ENCODE measurements at places on chromosomes 5 and 9.

DNA sequence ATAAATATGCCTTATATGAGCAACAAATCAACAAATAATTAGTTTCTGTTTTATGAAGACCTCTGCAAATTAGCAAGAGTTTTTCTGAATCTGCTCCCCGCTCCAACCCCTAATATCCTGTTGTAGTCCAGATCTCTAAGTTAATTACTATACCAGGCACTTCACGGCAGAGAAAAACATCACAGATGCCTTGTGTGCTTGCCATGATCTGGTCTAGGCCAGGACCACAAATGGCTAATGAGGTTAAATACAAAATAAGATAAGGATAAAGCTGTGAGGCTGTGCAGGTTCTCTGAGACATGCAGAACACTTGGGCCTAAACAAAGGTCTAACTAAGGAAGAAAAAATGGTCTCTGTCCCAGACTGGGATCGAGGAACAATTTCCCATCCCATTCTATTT, 150.8 kb downstream of the SLIT3 start:
- no peak for DNase-seq

- DNase-seq, result no peak
Observed at GRCh38 chr5:15525703-15526275, 25.8 kb downstream of the FBXL7 start.

- DNase-seq, result no peak
Observed at GRCh38 chr9:98576354-98576753, 132.4 kb downstream of the GABBR2 start.

- no peak for DNase-seq
Observed at GRCh38 chr9:129907201-129907600, 71.9 kb downstream of the USP20 start.

- DNase-seq, result no peak
Observed at GRCh38 chr5:122218778-122219177, 89.4 kb downstream of the ZNF474 start.

GRCh38 chr5:126746290-126746689, 30.6 kb upstream of the LMNB1 start:
- no peak for DNase-seq

GRCh38 chr5:95332158-95332557, 47.3 kb upstream of the MCTP1 start:
- no peak for DNase-seq

- no peak for DNase-seq
Observed at GRCh38 chr5:33828626-33829308, 63.0 kb downstream of the ADAMTS12 start.

- DNase-seq, result no peak
Observed at GRCh38 chr5:3043600-3043999, 292.1 kb upstream of the IRX2 start.

GRCh38 chr5:112938286-112938685, 16.3 kb upstream of the REEP5 start:
- no peak for DNase-seq

- no peak for DNase-seq
Observed at GRCh38 chr9:32577316-32577715, 4.4 kb upstream of the NDUFB6 start.

DNA sequence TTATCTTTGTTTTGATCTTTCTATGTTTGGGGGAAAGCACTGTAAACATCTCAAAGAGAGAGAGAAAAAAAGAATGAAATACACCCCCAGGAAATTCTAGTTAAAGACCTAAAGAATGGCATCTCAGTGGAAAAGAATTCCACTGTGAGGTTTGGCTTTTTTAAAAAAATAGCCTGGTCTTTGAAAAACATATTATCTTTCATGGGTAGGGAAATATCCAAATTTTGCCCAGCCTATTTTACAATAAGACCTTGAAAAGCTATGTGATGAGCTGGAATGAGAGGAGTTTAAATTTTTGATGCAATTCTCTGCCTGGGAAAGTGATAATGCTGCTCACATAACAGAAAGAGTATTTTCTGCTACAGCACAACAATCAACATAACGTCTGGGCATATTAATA, 348.1 kb upstream of the WWC1 start:
- DNase-seq, result no peak

DNA sequence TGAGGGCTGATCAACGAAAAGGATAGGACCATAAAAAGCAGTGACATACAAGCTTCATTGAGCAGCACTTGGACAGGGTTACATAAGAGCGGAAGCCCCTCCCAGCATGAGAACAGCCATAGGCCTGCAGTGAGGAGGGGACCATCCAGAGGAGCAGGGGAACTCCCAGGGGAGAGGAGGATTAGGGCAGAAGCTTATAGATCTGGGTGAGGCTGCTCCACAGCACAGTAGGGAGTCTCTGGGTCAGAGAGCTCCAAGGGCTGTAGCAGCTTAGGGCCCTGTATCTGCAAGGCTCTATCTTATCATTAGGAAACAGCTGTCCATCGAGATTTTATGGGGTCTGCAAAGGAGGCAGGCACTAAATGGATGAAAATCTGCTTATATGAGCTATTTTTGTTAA, 186.6 kb downstream of the DOCK8 start:
- DNase-seq, result no peak

DNA sequence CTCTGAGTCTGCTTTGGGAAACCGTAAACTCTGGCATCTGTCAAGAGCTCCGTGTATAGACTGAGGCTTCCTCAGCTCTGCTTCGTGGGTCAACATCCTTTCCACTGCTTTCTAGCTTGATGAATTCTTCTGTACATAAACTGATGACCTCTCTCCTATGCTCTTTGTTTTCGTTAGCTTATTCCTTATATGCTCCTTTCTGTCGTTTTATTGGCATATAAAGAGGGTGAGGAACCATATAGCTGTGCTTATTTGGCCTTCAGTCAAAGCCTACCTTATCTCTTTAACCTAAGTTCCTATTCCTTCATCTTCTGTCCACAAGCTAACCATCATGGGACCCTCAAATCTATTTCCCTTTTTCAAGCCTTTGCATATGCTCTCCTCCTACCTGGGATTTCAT, 39.4 kb upstream of the CARTPT start:
- no peak for DNase-seq

DNA sequence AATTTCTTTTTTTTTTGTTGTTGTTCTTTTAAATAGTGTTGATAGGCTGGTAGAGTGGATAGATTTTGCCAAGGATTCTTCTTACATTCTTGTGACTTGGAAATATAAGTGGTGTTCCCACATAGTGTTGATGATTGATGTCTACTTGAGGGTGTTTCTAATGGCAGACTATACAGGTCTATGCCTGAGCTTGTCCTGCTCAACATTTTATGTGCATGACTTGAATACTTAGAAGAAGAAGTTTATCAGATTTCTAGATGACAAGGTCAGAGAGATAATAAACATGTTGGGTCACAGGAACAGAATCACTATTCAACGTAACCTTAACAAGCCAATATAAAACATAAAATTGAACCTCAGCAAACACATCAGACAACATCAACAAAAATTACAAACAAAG, 24.2 kb downstream of the XRCC4 start:
- no peak for DNase-seq

DNA sequence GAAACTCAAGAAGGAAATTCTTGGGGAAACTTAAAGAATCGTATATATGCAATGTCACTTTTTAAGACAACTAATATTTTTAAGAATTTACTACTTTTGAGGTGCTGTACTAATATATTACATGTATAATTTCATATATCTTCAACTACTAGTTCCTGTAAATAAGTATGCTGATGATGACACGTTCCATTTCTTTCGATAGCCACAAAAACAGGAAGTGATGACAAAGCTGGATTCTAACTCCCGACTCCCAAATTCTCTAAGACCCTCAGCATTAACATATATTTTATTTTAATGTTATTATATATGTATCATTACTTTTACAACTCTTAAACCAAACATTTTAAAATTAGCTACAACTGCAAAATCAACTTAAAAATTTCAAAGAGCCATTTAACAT, 74.8 kb downstream of the STK32A start:
- DNase-seq, result no peak

DNA sequence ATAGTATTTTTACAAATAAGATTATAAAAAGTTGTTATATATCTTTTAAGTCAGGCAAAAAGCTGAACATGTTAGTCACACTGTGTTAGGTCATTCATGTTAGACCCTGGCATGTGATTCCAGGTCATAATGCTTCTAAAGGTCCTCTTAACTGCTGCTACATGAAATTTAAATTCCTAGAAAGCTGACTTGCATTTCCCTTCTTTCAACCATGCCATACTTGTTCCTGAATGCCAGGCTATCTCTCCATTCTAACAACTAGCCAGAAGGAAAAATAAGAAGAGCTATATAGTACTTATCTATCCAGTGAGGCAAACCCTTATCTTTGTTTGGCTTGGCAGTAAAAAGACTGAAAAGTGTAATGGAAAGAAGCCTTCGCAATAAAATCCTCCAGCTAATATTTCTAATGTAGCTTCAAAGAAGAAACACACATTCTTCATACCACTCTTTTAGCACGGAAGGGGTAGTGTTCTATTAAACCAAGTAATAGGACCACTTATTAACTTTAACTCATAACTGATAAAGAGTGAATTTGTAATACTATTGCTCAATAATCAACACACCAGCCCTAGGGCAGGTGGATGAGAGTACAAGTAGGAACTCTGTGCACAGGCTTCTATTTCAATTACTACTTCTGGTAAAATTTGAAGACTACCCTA, 310.2 kb downstream of the PDE4D start:
- no peak for DNase-seq

GRCh38 chr5:118551031-118551430, 437.3 kb downstream of the DTWD2 start:
- no peak for DNase-seq

- no peak for DNase-seq
Observed at GRCh38 chr9:103789686-103790085, 304.4 kb upstream of the SMC2 start.

- no peak for DNase-seq
Observed at GRCh38 chr9:26148128-26148527, 469.9 kb upstream of the TUSC1 start.

- DNase-seq, result no peak
Observed at GRCh38 chr5:4419281-4419680, 720.8 kb upstream of the ADAMTS16 start.

GRCh38 chr5:1402611-1403255, 42.5 kb downstream of the SLC6A3 start:
- no peak for DNase-seq

GRCh38 chr5:133930061-133930812, 38.2 kb downstream of the C5orf15 start:
- DNase-seq, result peak; percentile 9

DNA sequence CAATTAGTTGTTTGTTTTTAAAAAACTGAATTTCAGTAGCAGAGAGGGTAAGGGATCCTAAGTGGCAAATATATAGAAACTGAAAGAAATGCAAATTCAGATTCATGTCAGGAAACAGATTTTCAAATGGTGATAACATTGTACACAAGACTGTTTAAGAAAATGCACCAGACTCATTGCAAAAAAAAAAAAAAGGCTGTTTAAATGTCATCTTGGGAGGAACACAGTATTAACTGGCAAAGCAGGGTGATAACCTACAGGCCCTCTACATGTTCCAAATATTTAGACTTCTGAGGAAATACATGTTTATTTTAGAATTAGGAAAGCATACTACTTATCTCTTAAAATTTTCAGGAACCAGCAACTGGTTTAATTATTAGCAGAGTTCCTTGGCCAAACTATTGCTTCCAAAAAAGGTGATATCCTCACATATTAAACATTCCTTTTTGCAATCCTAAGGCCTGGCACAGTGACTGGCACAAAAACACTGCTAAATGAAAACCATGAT, 114.5 kb downstream of the TSSK1B start:
- DNase-seq, result no peak

GRCh38 chr5:8908055-8908683, 637.7 kb downstream of the SEMA5A start:
- no peak for DNase-seq

DNA sequence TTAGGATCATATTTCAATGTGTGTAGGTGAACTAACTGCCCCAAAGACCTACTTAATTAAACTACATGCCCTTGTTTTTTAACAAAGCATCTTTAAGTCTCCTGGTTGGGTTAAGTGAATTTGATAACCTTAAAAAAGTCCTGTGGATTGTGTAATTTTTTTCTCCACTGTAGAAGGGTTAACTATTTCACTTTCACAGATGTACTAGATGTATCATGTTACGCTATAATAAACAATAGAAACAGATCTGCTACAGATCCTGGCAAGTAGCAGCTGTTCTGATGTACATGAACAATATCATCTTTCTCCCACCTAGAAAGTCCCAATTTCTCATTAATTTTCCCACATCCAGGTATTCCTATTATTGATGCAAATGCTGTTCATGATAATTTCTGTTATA, 18.9 kb downstream of the KIF24 start:
- no peak for DNase-seq

GRCh38 chr5:171869956-171870355, 84.3 kb downstream of the SMIM23 start:
- no peak for DNase-seq

- DNase-seq, result no peak
Observed at GRCh38 chr9:122609804-122610203, 4.7 kb upstream of the OR1Q1 start.

DNA sequence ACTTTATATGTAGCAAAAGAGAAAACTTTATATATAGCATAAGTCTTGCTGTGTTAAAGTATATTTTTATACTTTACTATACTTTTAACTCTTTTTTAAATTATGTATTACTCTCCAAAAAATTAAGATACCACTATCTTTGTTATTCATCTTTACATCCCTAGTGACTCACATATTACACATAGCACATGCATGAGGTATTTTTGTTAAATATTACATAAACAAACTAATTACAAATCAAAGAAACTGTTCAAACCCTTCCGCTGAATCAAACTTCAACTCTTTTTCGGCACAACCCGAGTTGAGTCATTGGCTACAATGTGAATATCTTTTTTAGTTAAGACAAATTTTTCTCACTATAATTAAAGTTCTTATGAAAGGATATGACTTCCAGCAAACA, 32.1 kb downstream of the NADK2 start:
- DNase-seq, result no peak

- DNase-seq, result no peak
Observed at GRCh38 chr5:31551878-31552277, 19.8 kb downstream of the C5orf22 start.

DNA sequence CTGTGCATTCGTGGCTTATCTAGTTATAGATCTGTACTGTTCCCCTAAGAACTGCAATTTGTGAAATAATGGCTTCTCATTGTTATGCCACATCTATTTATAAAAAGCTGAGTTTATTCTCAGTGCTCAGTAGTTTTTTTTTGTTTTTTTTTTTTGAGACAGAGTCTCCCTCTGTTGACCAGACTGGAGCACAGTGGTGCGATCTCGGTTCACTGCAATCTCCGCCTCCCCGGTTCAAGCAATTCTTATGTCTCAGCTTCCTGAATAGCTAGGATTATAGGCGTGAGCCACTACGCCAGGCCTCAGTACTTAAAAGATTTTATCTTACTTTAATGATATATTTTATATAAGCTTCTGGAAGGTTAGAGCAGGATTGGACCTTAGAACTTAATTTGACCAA, 19.0 kb downstream of the SEC61B start:
- DNase-seq, result no peak
